ENCODE measurements at places on chromosomes 3 and 15.

GRCh38 chr3:110664148-110664547, 407.5 kb upstream of the NECTIN3 start:
- DNase-seq = no peak

DNA sequence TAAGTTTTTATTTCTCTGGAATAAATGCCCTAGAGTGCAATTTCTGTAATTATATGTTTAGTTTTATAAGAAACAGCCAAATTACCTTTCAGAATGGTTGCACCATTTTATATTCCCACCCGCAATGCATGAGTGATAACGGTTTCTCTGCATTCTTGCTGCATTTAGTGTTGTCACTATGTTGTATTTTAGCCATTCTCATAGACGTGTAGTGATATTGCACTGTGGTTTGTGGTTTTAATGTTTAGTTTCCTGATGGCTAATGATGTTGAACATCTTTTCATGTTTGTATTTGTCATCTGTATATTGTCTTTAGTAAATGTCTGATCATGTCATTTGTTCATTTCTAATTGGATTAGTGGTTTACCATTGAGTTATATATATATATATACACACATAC, 73.0 kb upstream of the GOLIM4 start:
- DNase-seq = no peak

GRCh38 chr3:188119846-188120245, 34.1 kb upstream of the LPP start:
- DNase-seq = no peak

DNA sequence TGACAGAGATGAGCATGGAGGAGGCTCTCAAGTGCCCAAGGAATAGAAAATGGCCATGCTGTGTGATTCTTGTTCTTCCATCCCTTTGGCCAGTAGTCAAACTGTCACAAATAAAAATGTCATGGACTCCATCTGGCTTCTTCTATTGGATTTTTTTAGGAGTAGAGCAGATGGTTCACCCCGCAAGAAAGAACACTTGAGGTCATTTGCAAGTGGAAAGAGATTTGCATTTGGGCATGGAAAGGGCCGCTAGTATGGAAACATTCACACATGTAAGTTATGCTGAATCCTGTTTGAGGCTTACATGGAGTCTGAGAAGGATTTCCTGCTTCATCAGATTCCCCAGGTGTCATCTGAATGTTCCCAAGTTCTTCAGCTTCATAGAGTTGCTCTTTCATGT, 53.1 kb upstream of the CFAP161 start:
- no peak for DNase-seq

DNA sequence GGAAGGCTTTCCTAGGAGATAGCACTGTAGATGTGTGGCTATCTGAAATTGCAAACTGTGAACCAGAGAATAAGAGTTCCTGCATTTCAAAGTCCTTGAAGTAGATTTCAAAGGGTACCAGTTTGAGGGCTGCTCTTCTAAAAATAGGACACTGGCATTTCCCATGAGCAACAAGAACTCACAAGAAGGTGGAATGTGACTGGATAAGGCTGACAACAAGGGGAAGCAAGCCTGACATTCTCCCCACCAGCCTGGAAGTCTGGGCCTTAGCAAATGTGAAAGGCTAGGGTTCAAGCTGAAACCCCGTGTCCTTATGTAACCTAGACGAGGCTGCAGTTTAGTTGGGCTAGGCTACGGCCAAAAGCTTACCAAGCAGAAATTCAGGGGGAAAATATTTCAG, 18.7 kb upstream of the TJP1 start:
- DNase-seq = no peak

GRCh38 chr3:127002195-127003174, 19.6 kb downstream of the PLXNA1 start:
- no peak for DNase-seq

DNA sequence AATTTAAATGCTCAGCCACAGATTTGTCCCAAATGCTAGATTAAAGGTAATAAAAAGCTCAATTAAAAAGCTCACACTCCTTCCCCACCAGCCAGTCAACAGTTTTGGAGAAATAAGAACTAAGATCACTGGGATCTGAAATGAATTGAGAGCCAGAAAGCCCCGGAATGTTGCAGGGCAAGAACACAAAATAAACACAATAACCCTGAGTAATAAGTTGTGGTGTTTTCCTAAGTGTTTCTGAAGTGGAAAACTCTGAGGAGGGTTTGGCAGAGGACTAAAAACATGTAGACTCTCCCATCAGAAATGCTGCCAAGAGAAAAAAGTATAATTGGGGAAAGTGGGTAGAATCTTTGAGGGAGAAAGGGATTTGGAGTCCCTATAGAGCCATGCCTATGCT, 127.8 kb downstream of the ABI3BP start:
- DNase-seq = no peak

- DNase-seq = no peak
Measured at GRCh38 chr3:126018545-126018944, 49.6 kb downstream of the ROPN1B start.

GRCh38 chr3:191136347-191136746, 62.7 kb upstream of the OSTN start:
- DNase-seq = no peak

GRCh38 chr3:142152384-142152783, 3.0 kb upstream of the TFDP2 start:
- no peak for DNase-seq

DNA sequence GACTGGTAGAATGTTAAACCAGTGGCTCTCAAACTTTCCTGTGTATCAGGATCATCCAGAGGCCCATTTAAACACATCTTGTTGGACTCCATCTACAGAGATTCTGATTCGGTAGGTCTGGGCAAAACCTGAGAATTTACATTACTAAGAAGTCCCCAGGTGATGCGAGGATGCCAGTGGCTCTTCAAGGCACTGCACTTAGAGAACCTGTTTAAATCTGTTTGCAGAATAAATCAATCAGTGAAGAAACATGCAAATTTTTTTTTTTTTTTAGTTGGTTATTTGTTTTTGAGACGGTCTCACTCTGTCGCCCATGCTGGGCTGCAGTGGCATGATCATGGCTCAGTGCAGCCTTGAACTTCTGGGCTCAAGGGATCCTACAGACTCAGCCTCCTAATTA, 117.7 kb upstream of the WNT5A start:
- no peak for DNase-seq

- no peak for DNase-seq
Measured at GRCh38 chr3:66567077-66567476, 66.3 kb upstream of the LRIG1 start.

DNA sequence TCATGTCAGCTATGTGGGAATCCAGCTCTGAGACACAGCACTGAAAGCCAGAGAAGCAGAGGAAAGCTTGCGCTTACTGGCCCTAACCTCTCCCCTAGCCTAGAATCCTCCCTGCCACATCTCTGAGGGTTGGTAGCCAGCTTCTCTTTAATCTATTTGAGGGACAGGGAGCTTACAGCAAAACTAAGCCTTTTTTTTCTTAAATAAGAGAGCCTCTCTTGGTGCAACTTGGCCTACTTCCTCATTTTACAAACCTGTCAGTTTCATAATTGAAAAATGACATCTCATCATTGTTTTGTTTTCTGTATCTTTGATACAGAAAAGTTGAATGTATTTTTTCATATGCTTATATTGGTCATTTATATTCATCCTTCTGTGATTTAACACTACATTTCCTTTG, 193.9 kb downstream of the ZNF621 start:
- no peak for DNase-seq

DNA sequence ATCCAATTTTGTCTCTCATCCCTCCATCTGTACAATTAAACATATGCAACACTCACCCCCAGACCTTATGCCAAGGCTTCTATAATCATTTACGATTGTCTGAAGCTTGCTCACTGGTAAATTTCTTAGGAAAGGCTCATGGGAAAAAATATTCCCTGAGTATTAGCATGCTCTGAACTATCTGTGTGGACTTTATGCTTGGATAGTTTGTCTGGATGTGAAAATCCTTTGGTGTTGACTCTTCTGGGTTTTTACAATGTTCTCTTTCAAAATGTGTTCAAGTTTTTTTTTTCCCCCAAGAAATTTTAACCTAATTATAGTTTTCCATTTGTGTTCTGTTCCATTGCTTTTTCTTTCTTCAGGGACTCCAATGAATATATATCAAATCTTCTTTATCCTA, 19.9 kb upstream of the TTBK2 start:
- DNase-seq = no peak

DNA sequence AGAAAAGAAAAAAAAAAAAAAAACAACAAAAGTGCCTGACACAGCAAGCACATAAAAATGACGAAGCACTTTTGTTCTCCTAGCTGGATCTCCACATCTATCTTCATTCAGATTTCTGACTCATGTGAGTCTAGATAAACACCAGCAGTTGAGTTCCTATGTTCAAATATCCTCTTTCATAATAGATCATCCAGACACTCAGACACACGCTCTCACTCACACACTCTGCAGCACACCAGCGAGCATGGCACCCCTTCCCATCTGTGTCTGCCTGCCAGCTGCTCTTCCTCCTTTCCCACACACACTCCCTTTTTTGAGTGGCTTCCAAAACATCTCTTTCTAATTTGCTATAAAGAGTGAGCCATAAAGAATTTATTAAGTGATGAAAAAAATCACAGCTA, 19.8 kb upstream of the CELF6 start:
- DNase-seq = no peak

DNA sequence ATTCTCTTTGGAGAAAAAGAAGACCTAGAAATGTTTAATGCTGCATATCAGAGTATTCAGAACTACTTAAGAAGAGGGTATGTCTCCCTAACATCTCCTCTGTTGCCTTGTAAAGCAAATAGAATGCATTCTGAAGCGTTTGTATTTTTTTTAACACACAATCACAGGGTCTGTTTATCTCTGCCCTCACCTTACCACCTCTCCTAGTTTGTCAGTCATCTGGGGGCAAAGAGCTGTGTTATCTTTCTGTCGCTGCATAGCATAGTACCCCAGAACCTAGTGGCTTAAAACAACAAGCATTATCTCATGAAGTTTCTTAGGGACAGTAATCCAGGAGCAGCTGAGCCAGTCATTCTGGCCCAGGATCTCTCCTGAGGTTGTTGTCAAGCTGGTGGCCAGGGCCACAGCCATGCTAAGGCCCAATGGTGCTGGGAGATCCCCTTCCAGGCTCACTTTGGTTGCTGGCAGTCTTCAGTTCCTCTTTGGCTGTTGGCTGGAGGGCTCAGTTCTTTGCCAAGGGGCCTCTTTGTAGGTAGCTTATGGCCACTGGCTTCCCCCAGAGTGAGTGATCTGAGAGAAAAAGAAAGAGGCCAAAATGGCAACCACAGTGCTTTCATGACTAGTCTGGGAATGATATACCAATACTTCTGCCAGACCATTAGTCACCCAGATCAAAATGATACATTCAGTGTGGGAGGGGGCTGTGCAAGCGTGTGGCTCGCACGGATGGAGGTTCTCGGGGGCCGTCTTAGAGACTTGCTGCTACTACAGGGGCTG, 17.8 kb downstream of the EDEM1 start:
- DNase-seq = peak; percentile 74

DNA sequence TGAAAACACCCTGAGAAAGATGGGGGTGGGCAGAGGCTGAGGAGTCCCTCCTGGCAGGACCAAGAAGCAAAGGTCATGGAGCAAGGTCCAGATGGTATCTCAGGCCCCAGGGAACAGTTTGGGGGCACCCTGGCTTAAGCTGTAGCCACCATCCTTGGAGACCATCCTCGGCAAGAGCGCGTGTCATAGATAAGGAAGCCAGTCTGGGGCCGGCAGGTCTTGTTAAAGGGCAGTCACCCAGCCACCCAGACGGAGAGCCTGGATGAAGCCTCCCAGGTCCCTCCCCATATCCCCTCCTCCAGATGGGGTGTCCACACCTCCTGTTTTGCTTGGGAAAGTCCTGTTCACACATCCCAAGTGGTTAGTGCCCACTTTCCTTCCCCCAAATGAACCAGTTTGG, 191.1 kb downstream of the KLF13 start:
- no peak for DNase-seq

DNA sequence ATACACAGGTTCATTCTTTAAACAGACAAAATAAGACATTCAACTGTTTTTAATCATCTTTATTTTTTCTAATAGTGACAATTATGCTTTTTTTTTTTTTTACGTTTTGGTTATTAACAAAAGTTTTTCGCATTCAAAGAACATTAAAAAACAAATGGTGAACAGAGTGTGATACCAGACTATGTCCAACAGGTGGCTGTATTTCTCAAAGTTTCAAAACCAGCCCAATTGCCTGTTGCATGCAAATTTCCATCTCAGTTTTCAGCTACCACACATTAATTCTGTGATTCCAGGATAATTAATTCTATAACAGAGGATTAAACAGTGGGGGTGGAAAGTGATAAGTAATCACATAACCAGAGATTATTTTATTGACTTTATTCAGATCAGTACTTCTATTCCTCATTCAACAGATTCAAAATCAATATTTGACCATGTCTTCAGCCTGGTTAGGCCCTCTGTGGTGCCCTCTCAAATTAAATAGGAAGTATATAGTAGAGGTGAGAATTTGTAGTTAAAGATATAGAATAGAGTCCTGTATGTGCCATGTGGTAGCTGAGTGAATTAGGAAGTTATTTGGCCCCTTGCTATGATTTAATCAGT, 122.2 kb upstream of the DCBLD2 start:
- no peak for DNase-seq

- DNase-seq = no peak
Measured at GRCh38 chr3:94414418-94414817, 351.6 kb downstream of the NSUN3 start.

DNA sequence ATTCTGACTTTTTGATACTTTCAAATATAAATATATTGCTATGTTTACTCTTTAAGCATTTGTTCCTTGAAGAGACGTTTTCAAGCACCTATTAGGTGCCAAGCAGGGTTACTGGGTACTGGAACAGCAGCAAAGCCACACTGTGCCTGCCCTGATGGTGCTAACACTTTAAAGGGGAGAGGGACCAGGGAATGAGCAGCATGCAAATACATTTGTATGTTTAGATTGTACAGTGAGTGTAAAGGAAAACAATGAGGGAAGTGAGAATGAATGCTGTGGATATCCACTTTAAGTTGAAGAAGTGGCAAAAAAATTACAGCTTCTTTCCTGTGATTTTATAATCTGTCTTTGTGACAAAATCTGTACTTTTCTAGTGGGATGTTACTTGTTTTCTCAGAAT, 400.2 kb upstream of the ATP11B start:
- no peak for DNase-seq

- no peak for DNase-seq
Measured at GRCh38 chr3:160134454-160134853, 90.8 kb upstream of the C3orf80 start.

DNA sequence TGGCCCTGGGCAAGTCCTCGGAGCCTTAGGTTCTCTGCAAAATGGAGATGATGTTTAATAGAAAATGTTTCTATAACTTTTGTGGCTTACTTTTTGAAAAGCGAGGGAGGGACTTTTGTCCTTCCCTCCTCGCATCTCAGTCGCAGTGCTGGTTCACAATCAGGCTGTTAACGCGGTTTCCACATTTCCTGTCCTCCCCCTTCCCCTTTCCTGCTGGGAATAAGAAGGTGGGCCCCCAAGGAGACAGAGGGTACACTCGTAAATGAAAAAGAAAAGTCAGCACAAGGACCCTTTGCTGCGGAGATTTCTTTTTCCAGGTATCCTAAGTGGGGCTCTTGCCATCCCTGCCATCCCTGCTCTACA, 29.5 kb downstream of the ARHGAP31 start:
- no peak for DNase-seq

- no peak for DNase-seq
Measured at GRCh38 chr3:62051506-62051905, 321.8 kb downstream of the FEZF2 start.

- peak; percentile 21 for DNase-seq
Measured at GRCh38 chr3:11140030-11140712, 14.1 kb upstream of the HRH1 start.

GRCh38 chr15:101580431-101580830, 71.8 kb downstream of the TM2D3 start:
- DNase-seq = no peak

GRCh38 chr3:195512798-195513345, 30.3 kb downstream of the PPP1R2 start:
- no peak for DNase-seq

Data from stimulated activated CD4-positive, alpha-beta T cell treated with anti-CD3 and anti-CD28 coated beads, Interleukin-1b, Interleukin-23, amount 100 ng/mL, for 48 hours (primary cell).